Fibroblast of skin of left biceps (primary cell): ENCODE measurements at places on chromosomes 2 and 18.

DNA sequence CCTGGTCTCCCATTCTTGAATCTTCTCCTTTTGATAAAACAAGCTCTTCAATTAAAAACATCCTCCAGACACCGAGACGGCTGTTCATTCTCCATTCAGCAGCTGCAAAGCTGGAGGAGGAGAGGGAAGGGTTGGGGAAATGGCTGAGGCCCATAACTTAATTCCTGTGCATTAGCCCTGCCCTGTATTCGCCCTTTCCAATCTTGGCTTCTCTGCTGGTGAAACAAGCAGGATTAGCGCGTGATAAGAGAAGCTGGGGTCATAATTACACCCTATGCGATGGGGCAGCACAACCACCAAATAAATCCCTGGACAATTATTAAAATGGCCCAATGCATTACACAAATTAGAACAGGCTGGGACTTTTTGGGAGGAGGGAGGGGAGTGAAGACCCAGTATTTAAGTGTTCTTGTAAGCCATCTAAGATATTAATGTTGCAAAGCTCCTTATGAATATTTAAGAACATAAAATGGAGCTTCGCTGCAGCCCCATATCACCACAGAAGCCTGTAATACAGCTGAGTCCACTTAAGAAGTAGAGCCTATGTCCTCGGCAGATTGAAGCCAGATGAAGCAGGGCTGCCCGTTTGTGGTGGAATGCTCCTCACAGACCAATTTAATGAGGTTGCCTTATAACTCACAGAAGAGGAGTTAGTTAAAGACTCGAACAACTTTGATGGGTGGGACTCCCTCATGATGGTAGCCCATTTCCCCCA, 176.6 kb upstream of the SKOR2 start:
- no peak for DNase-seq

DNA sequence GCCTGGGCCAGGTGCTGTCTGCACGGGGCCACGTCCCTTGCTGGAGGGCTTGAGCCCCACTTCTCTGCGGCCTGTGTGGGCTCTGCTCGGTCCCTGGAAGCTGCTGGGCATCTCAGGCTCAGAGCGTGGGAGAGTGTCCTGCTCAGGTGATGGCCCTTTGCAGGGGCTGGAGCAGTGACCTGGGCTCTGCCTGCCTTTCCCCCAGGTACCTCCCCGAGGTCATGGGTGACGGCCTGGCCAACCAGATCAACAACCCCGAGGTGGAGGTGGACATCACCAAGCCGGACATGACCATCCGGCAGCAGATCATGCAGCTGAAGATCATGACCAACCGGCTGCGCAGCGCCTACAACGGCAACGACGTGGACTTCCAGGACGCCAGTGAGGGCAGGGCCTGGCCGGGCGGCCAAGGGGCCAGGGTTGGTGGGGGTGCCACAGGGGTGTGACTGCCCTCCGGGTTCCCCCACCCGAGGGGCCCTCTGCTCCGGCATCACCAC, 29.9 kb downstream of the GPC1 start:
- DNase-seq, result no peak

DNA sequence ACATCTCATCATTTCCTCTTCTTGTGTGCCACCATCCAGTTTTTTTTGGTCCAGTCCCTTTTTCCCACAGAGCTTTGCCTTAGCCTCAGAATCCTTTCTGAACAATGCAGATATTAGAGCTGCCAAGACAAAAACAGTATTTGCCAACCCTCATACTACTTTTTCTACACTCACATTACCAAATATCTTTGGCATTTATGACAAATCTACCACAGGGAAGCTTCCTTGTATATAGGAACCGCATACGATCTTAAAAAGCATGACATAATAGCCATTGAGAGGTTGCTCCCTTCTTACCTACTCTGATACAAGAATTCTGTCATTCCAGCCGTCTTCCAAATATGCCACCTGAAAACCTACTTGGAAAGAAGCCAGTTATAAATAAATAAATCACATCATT, 9.4 kb downstream of the ZNF24 start:
- DNase-seq, result no peak

DNA sequence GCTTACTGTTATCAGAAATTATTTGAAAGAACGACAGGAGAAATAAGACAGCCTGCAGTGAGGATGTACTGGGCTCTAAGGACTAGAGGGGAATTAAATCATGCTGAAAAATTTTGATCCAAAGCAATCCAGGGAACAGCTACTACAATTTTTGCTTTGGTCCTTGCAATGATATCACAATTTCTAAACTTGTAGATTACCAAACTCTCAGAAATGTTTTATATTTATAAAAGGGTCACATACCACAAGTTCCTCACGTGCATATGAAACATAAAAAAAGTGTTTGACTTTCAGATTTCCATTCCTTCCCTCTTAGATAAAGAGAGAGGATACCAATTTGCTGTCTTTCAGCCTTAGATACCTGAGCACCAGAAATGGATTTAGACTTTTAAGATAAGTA, 261.2 kb downstream of the STK39 start:
- no peak for DNase-seq

DNA sequence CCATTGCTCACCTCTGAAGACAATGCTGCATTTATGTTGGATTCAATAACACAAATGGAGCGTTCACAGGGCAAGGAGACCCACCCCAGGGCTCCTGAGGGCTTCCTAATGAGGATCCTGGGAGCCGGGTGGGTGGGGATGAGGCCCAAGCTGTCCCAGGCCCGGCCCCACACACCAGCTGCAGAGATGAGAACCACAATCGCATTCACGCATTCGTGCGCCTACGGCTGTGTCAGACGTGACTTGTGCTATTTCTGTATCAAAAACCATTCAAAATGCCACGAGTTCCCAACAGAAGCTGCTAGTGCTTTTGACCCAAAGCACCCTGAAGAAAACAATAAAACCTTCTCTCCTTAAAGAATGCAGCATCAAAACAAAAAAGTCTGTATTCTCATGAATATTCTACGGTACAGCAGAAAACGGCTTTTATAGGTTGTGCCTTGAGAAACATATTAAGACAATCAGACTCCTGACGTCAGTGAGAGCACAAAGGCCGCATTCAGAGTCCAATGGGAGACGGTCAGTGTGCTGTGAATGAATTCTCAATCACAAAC, 205.4 kb downstream of the HDAC4 start:
- no peak for DNase-seq

DNA sequence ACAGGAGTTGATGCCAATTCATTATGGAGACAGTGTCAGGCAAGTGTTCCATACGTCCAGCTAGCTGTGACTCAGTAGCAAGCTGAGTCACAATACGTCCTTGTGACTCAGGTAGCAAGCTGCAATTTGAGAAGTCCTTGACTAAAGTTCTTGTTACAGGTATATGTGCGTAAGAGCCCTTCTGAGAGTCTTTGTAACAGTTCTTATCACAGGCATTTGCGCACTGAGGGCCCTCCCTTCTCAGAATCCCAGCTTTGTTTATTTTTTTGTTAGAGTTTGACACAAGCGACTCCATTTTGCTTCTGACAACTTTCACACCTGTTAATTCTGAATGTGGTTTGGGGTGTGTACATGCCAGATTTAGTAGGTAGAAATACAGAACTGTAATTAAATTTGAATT, 20.1 kb upstream of the ACMSD start:
- DNase-seq, result no peak

DNA sequence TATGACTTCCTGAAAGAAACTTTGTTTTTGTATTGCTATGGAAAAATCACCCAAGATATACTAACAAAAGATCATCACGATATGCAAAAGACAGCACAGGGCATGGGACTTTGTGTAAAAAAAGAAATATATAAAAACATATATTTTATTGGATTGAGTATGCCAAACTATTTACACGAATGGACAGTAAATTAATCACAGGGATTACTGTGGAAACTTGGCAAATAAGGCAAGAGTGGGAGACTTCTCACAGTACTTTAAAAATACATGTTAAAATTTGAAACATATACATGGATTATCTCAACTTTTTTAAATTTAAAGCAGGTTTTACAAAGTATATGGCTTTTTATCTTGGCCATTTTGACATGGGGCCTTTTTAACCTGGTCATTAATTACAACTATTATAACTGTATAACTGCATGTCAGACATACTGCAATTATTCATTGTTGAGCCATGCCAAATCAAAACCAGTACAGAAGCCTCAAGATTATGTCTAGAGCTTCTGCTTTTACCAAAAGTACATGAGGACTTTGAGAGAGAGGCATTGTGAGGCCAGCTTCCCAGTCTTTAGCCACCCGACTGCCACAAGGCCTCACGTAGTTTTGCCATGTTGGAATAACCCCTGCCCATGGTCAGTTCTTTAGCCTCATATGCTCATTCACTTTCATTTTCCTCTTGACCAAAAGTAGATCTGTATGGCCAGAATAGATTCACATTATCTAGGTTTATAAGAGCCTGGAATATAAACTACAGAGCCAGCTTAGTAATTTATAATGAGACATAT, 419.8 kb downstream of the SETBP1 start:
- DNase-seq, result no peak
